Common myeloid progenitor, CD34-positive (primary cell): ENCODE measurements at places on chromosomes 3 and 15.
A peak's percentile ranks its signal among the peaks of the same experiment; 100 is the strongest.

GRCh38 chr3:21944251-21944650, 193.2 kb upstream of the ZNF385D start:
- DNase-seq: no peak

- DNase-seq: no peak
Measured at GRCh38 chr15:85760531-85761371, 34.0 kb downstream of the KLHL25 start.

DNA sequence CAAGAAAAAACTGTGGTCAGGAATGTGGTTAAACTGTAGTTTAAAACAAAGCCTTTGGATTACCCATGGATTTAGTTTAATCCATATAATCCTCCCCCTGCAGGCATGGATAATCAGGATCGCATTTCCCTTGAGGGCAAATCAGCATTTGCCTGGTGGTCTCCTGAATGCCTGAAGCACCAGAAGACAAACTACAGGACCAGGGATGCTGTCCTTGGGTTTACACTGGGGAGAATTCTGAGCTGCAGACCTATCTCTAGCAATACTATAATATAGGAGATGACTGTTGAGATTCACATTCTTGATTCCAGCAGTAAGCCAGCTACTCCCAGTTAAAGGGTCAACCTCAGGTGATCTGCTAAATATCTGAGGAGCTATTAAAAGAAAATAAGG, 10.6 kb downstream of the PIK3CB start:
- no peak for DNase-seq

DNA sequence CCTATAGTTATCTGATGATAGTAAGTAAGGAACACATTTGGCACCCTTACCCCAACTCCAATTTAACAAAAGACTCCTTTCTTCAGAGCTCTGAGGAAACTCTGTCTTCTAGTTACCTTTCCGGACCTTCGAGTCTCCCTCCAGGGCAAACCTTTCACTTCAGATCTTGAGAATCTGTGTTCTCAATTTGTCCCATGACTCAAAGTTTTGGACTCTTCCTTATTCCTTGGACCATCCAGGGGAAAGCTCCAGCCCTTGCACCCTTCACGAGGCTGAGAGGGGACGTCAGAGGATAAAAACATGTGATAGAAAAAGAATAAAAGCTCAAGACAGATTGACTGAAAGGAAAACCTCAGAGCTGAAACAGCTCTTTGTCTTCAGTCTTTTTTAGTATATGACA, 76.9 kb downstream of the CTNNB1 start:
- DNase-seq: no peak

- no peak for DNase-seq
Measured at GRCh38 chr15:61175024-61175423, 54.1 kb downstream of the RORA start.

DNA sequence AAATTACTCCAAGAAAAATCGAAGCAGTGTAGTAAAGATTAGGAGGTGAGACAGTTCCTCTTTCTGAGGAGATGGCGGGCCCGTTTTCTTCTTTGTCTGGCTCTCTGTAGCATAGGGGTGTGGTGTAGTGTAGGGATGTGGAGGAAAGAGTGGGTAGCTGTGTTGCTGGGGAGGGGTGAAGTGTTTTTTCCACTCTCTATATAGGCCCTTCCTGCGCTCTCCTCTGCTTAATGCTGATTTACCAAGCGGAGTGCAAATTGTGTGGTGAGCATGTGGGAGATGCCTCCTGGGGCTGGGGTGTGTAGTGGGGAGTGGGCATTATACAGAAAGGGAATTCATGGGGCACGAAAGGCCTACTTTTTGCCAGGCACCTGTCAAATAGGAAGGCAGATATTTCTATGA, 94.9 kb downstream of the ST6GAL1 start:
- peak; percentile 82 for DNase-seq

DNA sequence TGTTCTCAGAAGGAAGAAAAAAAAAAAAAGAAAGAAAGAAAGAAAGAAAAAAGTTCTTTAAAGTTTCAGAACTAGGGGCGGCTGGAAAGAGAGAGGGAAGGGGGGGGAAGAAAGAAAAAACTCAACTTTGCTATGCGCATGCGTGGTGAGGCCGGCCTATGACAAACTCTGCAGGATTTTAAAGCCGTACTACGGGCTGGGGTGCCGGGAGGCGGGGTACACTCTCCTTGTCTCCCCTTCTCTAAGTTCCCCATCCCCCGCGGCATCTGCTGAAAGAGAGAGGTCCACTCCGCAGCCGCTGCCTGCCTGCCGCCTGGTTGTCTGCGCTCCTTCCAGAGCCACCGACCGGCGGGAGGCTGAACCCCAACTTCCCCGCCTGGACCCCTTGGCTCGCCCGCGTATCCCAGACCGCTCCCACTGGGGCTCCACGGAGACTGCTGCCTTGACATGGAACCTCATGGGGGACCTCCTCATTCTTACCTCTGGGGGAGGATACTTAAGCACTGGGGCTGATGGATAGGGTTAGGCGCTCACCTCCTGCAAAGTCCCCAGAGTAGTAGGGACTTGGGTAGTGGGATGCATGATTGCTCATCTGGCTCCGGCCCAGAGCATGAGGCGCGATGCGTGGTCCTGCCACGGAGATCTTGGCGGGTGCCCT, 1.4 kb upstream of the WNT5A start:
- DNase-seq: peak; percentile 62

- no peak for DNase-seq
Measured at GRCh38 chr3:186461141-186461540, 83.0 kb downstream of the CRYGS start.

GRCh38 chr3:40042752-40043443, 233.5 kb downstream of the MYRIP start:
- DNase-seq: no peak

- DNase-seq: no peak
Measured at GRCh38 chr15:36643551-36643950, 64.1 kb downstream of the CDIN1 start.

- DNase-seq: peak; percentile 4
Measured at GRCh38 chr3:173893835-173894234, 496.3 kb downstream of the NLGN1 start.

DNA sequence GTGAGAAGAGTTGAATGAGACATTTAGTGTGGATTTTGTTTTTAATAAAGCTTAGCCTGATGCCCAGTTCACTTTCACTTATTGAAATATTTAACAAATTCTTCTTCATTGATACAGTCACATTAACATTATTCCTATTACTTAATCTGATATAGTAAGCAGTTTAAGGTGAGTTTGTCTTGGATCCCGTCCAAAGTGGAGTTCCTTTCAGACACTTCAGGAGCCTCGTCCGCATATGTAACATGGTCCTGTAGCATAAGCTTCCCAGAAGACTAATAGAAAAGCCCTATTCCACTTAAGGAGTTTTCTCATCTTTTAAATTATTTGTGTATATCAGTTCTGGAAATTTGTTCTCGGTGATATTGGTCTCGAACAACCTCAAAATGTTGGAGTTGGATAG, 39.7 kb upstream of the MLF1 start:
- no peak for DNase-seq

DNA sequence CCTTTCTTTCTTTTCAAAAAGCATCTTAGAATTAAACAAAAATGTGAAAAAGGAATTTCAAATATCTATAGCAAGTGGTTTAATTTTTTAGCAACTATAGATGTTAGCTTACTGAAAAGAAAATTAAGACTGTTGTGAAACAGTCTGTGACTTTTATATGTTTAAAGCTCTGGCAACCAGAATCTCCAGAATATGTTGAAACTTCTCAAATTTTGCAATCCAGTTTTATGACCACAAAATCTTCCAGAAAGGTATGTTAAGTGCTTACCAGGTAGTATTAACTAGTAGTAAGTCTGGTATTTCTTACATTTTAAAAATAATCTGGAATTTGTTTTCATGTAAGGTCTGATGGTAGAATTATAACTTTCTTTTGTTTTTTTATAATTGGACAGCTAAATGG, 235.0 kb downstream of the SLC9A9 start:
- DNase-seq: no peak

GRCh38 chr15:32053719-32054118, 23.4 kb downstream of the CHRNA7 start:
- no peak for DNase-seq

DNA sequence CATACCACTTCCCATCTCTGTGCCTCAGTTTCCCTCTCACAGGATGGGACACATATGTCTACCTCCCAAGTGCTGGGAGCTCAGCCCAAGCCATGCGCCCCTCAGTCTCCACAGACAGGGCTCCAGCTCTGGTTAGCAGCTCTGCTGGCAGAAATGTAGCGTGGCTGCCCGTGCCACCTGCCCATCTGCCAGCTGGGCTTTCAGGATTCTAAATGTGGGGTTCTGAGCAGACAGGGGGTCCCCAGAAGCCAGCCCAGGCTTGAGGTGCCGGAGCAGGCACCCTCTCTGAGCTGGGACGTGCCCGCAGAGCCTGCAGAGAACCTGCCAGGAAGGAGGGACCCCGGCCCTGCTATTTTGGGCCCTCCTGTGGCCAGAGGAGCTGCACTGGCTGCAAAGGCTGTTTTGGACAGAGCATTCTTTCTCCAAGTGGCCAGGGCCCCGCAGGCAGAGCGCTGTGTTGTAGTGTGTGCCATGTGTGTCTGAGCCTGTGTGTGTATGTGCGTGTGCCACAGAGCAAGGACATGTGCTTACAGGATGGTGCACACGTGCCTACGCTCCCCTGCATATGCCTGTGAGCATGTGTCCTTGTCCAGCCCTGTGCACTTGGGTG, 31.7 kb downstream of the PSTPIP1 start:
- no peak for DNase-seq

- DNase-seq: peak; percentile 62
Measured at GRCh38 chr15:72229076-72229946, 1.7 kb downstream of the PKM start.

GRCh38 chr3:150346981-150347863, 60.9 kb upstream of the TSC22D2 start:
- no peak for DNase-seq

DNA sequence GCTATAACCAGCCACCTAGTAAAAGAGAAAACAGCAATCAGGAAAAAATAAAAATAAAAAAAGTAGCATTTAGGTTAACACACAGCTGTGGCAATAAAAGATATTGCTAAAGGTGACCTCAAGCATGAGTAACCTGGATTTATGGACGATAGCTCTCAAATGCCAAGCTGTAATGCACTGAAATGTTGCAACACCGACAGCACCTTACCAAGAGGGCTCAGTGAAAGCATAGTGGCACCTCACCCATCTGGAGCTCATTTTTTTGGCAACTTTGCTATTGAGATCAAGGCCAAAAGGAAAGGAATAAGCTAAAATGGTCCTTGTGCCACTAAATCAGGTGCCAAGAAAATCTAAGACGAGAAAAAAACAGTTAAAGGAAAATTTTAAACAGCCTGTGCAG, 2.5 kb downstream of the HACD2 start:
- DNase-seq: no peak

DNA sequence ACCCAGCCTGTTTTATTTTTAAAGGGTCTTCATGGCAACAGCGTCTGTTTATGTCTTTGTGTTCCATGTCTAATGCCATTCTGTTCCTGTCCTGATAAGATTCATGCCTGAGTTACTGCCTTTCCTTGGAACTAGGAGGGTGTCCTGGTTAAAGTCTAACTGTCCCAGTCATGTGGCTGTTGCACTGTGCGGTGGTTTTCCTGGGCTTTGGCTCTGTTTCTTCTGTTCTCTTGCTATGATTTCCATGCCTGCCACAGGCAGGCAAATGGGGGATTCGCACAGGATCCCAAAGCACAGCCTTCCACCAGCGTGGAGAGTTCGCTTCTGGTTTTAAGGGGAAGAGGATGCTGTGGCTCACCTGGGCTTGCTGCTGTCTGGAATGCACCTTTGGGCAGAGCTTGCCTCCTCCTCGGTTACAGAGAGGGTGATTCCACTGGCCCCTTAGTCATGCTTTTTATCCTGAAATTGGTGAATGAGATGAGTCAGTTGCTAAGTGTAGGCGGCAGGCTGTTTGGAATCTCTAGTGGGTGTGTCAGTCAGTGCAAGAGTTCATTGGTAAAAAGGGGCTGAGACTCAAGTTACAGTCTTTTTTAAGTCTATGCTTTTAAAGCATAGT, 86.8 kb downstream of the CCK start:
- DNase-seq: no peak

DNA sequence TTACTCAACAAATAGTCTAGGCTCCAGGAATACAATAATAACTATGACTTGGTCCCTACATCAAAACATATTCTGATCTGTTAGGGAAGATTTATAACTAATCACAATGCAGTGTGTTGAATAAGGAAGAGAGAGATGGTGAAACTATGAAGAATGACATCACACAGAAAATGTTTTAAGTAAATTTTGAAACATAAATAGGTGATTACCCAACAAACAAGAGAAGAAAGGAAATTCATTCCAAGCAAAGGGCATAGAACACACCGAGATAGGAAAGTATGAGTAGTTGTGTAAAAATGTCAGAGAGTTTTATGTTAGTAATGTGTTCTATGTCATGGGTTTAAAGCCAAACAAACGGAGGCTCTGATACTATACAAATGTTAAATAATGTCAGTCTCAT, 13.4 kb downstream of the SEC62 start:
- DNase-seq: no peak

DNA sequence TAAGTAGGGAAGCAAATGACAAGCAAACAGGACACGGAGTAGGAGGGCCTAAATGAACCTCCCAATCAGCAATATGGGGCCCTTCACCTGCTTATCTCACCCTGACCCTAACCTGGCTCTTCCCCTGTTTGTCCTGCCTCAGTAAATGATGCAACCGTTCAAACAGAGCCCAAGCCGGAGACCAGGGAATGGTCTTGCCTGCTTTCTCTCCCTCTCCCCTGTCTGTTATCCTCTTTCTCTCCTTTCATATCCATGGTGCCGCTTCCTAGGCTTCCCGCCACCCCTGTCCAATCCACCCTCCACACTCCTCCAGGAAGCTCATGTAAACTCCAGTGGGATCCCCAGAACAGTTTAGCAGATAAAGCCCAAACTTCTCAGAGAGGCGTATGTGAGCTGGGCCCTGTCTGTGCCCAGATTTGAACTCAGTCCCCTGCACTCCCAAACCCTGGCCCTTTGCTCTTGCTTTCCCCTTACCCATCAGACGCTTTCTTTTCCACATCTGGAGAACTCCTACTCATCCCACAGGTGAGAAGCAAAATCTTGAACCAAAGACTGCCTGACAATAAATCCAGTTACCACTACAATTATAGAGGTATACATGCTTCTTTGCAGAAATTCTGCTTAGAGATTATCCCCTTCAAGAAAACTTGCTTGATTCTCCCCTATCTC, 45.7 kb upstream of the STT3B start:
- DNase-seq: no peak

GRCh38 chr15:72358650-72359171, 17.1 kb downstream of the HEXA start:
- DNase-seq: no peak

GRCh38 chr3:24773798-24774197, 279.1 kb upstream of the THRB start:
- DNase-seq: peak; percentile 80
